ENCODE measurements at places on chromosomes 2 and 18.
A peak's percentile ranks its signal among the peaks of the same experiment; 100 is the strongest.

DNA sequence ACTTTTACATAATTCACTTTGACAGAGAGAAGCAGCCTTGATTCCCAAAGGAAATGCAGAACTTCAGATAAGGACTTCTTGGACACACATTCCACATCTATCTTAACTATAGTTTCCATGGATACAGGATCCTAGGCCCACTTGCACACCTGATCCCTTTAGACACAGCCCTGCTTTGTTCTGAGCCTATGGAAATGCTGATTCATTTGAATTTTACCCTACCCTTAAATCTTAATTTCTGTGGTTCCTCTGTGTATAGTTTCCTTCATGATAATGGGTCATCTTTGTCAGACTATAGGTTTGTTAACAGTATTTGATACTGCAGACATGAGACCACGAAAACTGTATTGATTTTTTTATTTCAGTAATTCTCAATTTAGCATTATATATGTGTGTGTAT is 77.4 kb downstream of the ACTR3 start:
- H3K27ac ChIP-seq, result no peak overlapping the region
- no peak overlapping the region for H3K4me3 ChIP-seq
- no peaks in the 10 kb centered on the region for H3K27me3 ChIP-seq
- H3K4me1 ChIP-seq, result no peaks in the 10 kb centered on the region
- DNase-seq, result no peak
- H3K36me3 ChIP-seq, result no peaks in the 10 kb centered on the region

GRCh38 chr2:233288663-233289062 is 19.0 kb upstream of the SAG start:
- peaks cover 64% of the 10 kb centered on the region for H3K36me3 ChIP-seq
- H3K4me3 ChIP-seq, result no peak overlapping the region
- no peak overlapping the region for H3K27ac ChIP-seq
- H3K27me3 ChIP-seq, result no peaks in the 10 kb centered on the region
- no peak for DNase-seq
- no peaks in the 10 kb centered on the region for H3K4me1 ChIP-seq

DNA sequence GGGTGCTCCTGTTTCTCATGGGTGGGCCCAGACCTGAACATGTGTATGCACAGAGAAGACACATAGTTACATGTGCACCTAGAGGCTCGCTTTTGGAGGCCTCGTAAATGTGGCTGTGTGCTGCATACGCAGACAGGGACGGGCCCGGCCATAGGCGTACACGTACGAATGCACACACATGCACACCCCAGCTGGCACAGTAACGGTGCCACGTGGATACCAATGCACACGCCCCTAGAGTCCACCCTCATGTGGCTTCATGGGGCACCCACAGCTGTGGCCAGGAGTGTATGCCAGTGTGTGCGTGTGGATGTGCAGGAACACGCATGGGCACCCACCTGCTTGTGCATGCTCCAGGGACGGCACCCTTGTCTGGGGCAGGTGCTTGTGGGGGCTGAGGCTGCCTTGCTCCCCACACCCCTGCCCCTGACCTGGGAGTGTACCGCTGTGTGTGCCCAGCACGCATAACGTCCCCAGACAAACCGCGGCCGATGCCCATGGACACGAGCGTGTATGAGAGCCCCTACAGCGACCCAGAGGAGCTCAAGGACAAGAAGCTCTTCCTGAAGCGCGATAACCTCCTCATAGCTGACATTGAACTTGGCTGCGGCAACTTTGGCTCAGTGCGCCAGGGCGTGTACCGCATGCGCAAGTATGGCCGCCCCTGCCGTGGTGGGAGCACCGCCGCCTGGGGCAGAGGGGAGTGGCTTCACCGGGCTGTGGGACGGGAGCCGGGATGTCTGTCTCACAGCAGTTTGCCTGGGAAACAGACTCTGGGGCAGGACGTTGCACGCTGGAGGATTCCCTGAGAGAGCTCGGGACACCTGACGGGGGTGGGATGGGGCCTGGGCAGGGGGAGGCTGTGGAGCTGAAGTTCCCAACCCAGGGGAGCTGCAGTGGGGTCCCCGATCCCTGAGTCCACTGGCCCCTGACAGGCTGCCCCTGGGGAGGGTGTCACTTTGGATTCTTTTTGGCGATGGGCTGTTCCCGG is 21.0 kb downstream of the ZAP70 start:
- H3K27me3 ChIP-seq, result no peaks in the 10 kb centered on the region
- no peaks in the 10 kb centered on the region for H3K4me1 ChIP-seq
- no peaks in the 10 kb centered on the region for H3K36me3 ChIP-seq

GRCh38 chr2:20223407-20224163 is 1.3 kb downstream of the SDC1 start:
- no peaks in the 10 kb centered on the region for H3K36me3 ChIP-seq
- DNase-seq, result no peak
- peak overlapping the region; percentile 94 for H3K4me3 ChIP-seq

DNA sequence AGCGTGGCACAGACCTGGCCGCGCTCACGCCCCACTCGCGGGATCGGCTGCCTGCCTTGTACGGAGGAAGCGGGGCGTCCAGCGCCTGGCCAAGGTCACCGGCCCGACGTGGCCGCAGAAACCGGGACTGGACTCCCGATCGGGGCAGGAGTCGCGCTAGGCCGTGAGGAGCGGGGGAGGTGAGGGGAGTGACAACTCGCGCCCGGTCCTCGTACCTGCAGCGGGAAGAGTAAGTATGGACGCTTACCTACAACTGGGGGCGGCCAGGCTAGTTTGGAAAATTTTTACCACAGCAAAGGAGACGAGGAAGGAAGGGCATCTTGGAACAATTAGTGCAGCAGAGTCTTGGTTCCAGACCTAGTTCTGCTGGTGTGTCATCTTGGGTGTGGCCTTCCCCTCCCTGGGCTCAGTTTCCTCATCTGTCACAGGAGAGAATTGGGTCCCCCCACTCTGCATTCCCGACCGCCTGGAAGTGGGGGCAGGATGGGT is 693 bp downstream of the UBE2F start:
- H3K36me3 ChIP-seq, result no peaks in the 10 kb centered on the region
- H3K27me3 ChIP-seq, result no peaks in the 10 kb centered on the region
- H3K4me3 ChIP-seq, result peak overlapping the region; percentile 87
- H3K4me1 ChIP-seq, result peaks cover 31% of the 10 kb centered on the region
- peak overlapping the region; percentile 69 for H3K27ac ChIP-seq

Data from ascending aorta (tissue), 2 donors.